ENCODE measurements at places on chromosomes 3 and 15. TPM values are rescaled to one million over a fixed set of nuclear protein-coding genes. Genes with fewer than 3 reads are reported as not detected.

DNA sequence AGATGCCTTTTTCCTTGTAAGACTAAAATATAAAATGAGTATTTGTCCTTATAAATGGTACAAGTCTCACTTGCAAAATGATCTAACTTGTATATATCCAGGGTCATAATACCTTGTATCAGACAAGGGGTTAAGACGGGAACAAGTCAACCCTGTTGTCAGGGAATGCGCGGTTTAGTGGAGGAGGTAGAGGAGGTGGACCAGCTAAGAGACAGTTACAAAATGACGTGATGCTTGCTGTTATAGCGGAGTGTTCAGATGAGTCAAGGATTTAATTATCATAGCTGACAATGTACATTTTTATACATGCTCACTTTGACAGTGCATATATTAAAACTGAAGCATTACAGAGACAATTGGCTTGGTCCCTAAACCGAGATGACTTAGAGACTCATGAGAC is 26.8 kb upstream of the KLHL25 start:
- H3K27me3 ChIP-seq = no peaks in the 10 kb centered on the region
- no peaks in the 10 kb centered on the region for H3K36me3 ChIP-seq
- H3K4me3 ChIP-seq = no peak overlapping the region

DNA sequence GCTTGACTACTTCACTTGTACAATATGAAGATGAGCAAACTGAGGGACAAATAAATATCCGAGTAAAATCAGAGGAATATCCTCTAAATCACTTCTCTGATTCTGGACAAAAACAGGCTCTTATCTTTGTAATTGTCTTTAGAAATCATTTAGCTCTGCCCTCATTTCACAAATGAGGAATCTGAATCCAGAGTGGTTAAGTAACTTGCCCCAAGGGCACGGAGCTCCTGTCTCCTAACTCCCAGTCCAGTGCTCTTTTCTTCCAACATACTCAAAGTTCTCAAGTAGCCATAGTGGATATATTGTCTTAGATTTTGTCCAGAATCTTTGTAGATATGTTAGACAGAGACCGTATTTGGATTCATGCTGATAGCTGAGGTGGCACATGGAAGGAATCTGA is 156.0 kb downstream of the TP63 start:
- no peaks in the 10 kb centered on the region for H3K27me3 ChIP-seq
- H3K27ac ChIP-seq = no peak overlapping the region
- no peak for DNase-seq
- no peaks in the 10 kb centered on the region for H3K36me3 ChIP-seq
- H3K4me1 ChIP-seq = no peaks in the 10 kb centered on the region
- no peak overlapping the region for H3K4me3 ChIP-seq

Gene TYRO3
- polyA plus RNA-seq = 36.6 TPM

DNA sequence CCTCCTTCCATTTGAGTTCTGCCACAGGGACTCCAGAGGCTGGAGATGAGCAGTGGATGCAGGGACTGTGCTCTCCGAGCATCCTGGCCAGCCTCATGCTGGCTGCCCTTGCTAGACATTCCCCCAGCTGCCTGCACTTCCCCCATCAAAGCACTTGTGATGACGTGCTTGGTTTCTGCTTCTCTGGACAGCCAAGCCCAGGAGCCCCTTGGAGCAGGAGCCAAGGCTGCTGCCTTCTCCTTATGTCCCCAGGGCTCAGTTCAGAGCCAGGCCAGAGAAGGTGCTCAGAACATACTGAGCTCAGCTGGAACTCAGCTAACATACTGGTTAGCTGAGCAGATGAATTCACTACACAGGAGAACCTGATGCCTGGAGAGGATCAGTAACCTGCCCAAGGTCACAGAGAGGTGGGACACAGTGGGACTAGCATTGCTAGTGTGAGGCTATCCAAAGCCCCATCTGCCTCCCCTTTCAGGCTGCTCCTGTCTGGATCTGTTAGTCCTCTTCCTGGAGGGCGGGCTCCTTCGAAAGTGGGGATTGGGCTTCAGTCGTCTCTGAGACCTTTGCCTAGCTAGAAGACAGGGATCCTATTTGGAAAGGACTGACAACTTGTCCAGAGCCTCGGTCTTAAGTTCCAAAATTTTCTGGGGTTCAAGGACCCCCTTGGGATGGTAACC is 4.3 kb downstream of the PCBP4 start:
- H3K27ac ChIP-seq = no peak overlapping the region
- no peaks in the 10 kb centered on the region for H3K27me3 ChIP-seq
- no peak for DNase-seq
- H3K36me3 ChIP-seq = peaks cover 9% of the 10 kb centered on the region
- H3K4me3 ChIP-seq = no peak overlapping the region

- H3K36me3 ChIP-seq = no peaks in the 10 kb centered on the region
- no peak overlapping the region for H3K4me3 ChIP-seq
- H3K27ac ChIP-seq = no peak overlapping the region
- no peak for DNase-seq
Measured at GRCh38 chr3:79898907-79899306, 131.1 kb upstream of the ROBO1 start.
